Cardiac muscle cell (in vitro differentiated cells and primary cell): ENCODE measurements at places on chromosomes 13 and 19. TPM values are rescaled to one million over a fixed set of nuclear protein-coding genes. Genes with fewer than 3 reads are reported as not detected.

GRCh38 chr13:51822106-51822815 is 18.3 kb upstream of the DHRS12 start:
- DNase-seq = no peak

- DNase-seq = peak; percentile 84
Observed at GRCh38 chr19:48716562-48717291, 2.8 kb downstream of the MAMSTR start.

GRCh38 chr19:1715540-1715939 is 37.8 kb upstream of the ONECUT3 start:
- DNase-seq = no peak

- no peak for DNase-seq
Observed at GRCh38 chr19:30214651-30215051, 157.5 kb upstream of the ZNF536 start.

- no peak for DNase-seq
Observed at GRCh38 chr19:11116507-11116906, 27.2 kb downstream of the LDLR start.

DNA sequence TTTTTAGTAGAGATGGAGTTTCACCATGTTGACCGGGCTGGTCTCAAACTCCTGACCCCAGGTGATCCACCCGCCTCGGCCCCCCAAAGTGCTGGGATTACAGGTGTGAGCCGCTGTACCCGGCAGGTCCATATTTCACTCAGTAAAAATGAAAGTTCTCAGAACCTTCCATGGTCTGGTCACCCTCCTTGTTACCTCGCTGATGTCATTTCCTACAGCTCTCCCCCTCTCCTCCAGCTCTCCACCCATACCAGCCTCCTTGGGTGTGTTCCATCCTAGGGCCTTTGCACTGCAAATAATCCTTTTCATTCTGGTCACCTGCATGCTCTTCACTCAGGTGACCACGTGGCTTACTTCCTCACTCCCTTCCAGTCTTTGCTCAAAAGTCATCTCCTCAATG is 78.2 kb upstream of the TNFSF11 start:
- DNase-seq = no peak

GRCh38 chr19:33673258-33673875 is 51.6 kb downstream of the CHST8 start:
- no peak for DNase-seq

DNA sequence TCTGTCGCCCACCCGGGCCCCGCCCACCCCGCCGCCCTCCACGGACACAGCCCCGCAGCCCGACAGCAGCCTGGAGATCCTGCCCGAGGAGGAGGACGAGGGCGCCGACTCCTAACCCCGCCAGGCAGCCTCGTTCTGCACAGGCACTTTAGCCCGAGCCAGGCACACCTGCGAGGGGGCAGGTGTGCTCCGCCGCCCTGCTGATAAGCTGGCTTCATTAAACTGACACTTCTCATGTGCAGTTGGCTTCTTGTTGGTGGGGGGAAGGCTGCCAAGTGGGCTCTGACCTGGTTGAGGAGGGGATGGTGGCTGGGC is 8.2 kb downstream of the IL4I1 start:
- DNase-seq = no peak

KASH5 gene
- total RNA-seq = 0.27 TPM in 1 of 2 replicates, not detected in the other

PROZ gene
- not detected in 2 replicates for total RNA-seq
